ENCODE measurements at places on chromosomes 13 and 19.

DNA sequence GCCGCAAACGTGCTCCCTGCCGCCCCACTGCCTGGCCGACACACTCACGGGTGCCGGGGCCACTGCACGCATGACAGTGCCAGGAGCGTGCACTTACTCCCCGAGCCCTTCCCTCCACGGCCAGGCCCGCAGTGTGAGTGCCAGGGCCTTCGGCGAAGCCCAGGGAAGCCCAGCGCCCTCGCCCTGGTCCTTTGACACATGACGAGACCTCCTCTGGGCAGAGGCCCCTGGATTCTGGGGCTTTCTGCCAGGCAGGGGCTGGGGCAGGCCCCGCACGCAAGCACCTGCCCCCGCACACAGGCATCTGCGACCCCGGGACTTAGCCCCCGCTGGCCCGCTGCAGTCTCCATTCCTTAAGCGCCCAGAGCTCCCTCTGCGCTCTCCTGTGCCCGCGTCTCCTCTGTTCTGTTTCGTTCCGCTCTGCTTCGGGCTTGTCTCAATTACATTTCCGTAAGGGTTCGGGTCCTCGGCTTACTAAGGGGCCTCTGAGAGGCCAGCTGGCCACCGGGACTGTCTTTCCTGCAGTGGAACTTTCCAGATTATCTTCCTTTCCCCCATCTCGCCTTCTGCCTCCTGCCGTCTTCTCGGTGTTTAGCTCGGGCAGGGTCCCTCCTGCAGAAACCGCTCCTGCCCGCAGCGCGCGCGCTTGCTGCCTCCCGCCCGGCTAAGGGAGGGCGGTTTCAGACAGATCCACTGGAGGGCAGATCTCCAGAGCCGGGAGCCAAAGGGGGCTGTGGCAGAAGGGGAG is 98.8 kb downstream of the ING1 start:
- DNase-seq, result peak; percentile 30

GRCh38 chr13:44573790-44574465 is 2.2 kb downstream of the TSC22D1 start:
- peak; percentile 53 for DNase-seq

- DNase-seq, result peak; percentile 51
Observed at GRCh38 chr13:32314271-32315237, 609 bp downstream of the ZAR1L start.

DNA sequence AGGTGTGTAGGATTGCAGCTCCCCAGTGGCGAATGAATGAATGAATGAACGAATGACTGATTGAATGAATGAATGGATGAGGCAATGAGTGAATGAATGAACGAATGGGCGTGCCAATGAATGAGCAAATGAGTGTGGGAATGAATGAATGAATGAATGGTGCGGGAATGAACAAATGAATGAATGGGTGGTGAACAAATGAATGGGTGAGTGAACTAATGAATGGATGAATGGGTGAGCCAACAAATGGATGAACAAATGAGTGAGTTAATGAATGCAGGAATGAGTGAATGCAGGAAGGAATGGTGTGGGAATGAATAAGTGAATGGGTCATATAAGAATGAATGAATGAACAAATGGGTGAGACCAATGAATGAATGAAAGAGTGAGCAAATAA is 14.7 kb downstream of the ANKRD24 start:
- DNase-seq, result no peak

DNA sequence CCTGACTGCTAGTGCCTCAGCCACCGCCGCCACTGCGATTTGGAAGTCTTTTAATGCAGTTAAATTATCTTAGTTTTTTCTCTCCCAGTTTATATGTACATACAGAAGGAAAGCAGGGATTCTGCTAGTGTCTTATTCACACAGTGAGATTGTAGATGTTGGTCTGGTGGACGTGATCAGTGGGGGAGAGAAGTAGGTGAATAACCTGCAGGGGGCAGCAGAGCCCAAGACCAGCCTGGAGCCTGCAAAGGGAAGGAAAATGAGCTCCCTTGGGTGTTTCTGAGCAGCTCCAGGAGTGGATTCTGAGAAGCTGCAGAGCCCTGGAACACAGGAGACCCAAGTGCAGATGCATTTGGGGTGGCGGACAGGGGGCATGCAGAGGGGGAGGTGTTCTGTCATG is 26.3 kb downstream of the ZNF844 start:
- peak; percentile 41 for DNase-seq

DNA sequence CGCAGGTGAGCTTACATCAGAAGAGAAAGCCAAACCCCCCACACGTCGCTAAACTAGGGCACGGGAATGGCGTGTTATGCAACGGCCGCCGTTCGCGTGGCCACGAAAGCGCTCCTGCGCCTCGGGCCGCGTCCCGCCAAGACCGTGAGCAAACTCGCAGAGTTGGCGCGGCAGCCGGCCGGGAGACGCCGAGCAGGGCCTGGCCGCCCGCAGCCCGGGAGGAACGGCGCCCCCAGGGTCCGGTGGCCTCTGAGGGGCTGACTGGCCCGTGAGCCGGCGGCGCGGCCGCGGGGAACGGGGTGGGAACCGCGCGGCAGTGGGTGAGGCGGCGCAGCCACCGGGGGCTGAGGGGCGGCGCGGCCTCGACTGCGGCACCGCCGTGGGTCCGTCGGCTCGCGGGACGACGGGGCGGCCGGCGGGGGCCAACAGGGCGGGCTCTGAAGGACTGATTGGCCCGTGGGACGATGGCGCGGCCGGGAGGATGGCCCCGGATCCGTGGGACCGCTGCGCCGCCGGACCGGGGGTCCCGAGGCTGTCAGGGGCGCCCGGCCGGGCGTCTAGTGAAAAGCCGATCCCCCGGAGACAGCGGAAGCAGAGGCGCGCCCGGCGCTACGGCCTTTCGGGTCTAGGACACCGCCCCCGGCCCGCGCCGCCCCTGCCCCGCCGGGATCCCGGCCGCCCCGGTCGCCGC is 903 bp downstream of the LATS2 start:
- peak; percentile 39 for DNase-seq

DNA sequence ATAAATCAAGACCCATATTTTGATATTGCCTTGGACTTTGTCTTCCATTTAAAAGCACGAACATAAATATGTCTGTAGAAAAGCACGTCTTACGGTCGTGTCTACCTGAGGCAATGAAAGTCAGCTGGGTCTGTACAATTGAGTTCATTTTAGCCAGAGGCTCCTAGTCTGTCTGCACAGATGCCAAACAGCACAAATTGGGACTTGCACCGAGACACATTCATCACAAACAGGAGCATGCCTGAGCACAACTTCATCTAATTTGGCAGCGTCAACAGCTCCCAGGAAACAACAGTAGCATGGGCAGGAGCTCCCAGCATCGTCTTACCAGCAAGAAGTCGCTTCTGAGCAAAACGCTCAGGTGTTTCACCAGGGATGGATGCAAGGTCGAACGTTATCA is 687.0 kb downstream of the EFNB2 start:
- DNase-seq, result no peak

DNA sequence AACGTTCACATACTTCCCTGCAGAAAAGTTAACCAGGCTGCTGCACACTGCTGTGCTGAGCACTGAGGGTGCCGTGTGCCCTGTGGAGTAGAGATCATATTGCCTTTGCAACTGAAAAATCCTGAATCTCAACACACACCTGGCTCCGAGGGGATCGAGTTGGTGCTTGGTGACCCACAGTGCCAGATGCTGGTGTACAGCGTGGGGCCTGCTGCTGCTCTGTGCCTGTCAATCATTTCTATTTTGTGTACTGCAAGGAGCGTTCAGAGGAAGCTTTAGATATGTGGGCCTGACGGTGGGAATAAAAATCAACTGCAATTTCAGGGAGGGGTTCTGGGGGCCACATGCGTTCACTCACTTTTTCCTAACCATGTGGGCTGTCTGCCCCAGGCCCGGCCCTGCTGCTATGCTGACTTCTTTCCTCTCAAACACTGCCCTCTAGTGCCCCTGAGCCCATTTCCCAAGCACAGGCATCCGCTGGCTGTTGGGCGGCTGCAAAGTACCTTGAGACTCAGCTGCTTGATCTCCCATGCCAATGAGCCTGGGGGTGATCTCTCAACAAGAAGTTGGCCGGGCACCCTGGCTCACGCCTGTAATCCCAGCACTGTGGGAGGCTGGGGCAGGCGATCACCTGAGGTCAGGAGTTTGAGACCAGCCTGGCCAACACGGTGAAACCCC is 9.7 kb upstream of the LENG8 start:
- DNase-seq, result peak; percentile 23

DNA sequence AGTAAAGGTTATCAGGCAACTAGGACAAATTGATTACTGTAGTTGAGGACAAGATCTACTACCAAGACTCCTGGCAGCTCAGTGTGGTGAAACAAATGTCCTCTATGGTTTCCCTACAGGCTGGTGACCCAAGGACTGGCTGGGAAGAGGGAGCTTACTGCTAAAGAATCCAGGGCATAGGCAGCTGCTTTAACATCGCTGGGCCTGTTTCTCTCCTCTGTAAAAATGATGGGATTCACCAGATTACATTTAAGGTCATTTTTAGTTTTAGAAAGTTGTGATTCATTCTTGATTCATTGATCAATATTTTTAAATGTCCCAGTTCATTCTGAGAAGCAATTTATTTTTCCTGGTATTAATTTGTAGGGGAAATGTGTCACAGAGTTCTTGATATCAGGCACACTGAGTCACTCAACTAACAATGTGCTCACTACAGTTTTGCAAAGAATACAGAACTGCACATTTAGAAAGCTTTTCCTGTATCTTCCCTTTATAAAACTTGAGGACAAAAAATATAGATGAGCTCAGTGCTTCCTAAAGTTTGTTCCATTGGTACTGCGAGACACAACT is 19.6 kb upstream of the FAM124A start:
- no peak for DNase-seq

- DNase-seq, result no peak
Observed at GRCh38 chr19:18713550-18714117, 30.2 kb downstream of the CRTC1 start.

- DNase-seq, result no peak
Observed at GRCh38 chr13:92460479-92460878, 766.1 kb upstream of the GPC6 start.

DNA sequence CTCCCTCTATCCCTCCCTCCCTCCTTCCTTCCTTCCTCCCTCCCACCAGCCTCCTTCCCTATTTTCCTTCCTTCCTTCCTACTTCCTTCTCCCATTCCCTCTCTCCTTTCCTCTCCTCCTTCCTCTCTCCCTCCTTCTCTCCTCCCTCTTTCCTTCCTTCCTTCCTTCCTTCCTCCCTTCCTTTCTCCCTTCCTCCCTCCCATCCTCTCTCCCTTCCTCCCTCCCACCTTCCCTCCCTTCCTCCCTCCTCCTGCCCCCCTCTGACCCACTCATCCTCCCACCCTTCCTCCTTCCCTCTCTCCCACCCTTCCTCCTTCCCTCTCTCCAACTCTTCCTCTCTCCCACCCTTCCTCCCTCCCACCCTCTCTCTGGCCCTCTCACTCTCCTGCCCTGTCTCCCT is 132.1 kb downstream of the ZNF536 start:
- DNase-seq, result no peak

GRCh38 chr13:84136582-84136981 is 254.3 kb upstream of the SLITRK1 start:
- DNase-seq, result no peak

- DNase-seq, result no peak
Observed at GRCh38 chr13:91825516-91825915, 427.1 kb downstream of the GPC5 start.

GRCh38 chr19:3357992-3358688 is 8.2 kb upstream of the NFIC start:
- no peak for DNase-seq

GRCh38 chr19:1523412-1524286 is at the start of gene PLK5:
TSS of gene PLK5 (plus strand) at chr19:1524077. CDS start at chr19:1526997, 2,920 bp downstream.
- no peak for DNase-seq

GRCh38 chr19:48608798-48609263 is 2.3 kb downstream of the SPACA4 start:
- peak; percentile 42 for DNase-seq

DNA sequence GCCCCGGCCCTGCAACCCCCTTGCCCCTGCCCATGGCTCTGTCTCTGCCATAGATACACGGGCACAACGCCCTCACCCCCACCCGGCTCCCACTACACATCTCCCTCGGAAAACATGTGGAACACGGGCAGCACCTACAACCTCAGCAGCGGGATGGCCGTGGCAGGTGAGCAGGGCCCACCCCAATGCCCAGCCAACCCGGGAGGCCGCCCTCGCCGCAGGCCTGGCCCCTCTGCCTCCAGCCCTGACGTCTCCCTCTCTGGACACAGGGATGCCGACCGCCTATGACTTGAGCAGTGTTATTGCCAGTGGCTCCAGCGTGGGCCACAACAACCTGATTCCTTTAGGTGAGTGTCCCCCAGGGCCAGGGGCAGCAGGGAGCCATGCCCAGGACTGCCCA is 7.7 kb downstream of the YIPF2 start:
- no peak for DNase-seq

DNA sequence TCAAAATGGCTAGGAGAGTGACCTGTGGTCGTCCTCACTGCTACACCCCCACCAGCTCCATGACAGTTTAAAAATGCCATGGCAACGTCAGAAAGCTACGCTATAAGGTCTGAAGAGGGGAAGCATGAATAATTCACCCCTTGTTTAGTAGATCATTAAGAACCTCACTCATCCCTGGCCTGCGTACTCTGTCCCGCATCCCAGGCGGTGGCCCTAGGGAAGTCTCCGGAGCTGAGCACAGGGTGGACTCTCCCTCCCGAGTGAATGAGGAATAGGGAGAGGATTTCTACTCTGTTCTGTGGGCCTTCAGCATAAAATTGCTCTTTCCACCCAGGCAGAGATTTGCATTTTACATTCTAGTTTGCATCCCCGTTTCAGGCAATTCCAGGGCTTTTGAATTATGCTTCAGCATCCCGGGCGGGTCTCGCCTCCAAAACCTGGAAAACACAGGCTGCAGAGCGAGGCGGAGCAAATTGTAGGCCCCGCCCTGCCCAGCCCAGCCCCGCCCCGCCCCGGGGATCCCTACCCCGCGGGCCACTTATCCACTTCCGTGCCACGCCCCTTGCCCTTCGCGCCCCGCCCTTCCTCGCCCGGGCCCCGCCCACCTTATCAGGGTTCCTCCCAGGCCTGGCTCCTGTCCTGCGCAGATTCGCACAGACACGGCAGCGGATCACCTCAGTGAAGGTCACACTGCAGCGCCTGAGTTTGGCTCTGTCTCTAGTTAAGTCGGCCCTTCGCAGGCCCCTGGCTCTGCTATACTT is 7.5 kb upstream of the ZNF525 start:
- DNase-seq, result no peak

- DNase-seq, result peak; percentile 40
Observed at GRCh38 chr19:17049711-17050280, 23.2 kb upstream of the CPAMD8 start.

DNA sequence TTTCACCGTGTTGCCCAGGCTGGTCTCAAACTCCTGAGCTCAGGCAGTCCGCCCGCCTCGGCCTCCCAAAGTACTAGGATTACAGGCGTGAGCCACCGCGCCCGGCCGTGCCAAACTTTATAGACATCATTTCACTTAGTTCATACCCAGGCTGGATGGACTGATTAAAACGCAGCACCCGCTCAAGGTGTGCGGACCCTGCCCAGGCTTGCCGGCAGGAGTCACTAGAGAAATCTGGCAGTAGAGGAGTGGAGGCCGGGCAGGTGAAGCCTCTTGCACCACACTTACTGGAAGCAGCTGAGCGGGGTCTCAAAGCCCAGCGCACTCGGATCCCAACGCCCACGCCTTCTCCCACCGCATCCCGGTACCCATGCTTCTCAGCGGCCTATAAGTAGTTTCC is 11.4 kb downstream of the PTGIR start:
- DNase-seq, result no peak

GRCh38 chr13:110561344-110562035 is at the start of gene RAB20:
TSS of gene RAB20 (minus strand) at chr13:110561722. CDS start at chr13:110561519, 203 bp downstream.
- peak; percentile 77 for DNase-seq

- no peak for DNase-seq
Observed at GRCh38 chr13:101283782-101284181, 132.5 kb downstream of the NALCN start.

GRCh38 chr13:51826606-51827005 is 18.4 kb downstream of the TMEM272 start:
- no peak for DNase-seq
